ENCODE measurements at places on chromosomes 16 and 17.

- no peak for DNase-seq
Measured at GRCh38 chr16:84278968-84279367, 15.7 kb upstream of the WFDC1 start.

- no peak for DNase-seq
Measured at GRCh38 chr17:51805185-51805584, 353.3 kb downstream of the CA10 start.

- no peak for DNase-seq
Measured at GRCh38 chr16:9012848-9013507, 49.3 kb upstream of the USP7 start.

- no peak for DNase-seq
Measured at GRCh38 chr17:10036511-10037061, 131.5 kb upstream of the RCVRN start.

GRCh38 chr16:50088302-50088701 is 22.5 kb downstream of the HEATR3 start:
- no peak for DNase-seq

GRCh38 chr16:54090602-54091001 is 196.0 kb downstream of the IRX3 start:
- DNase-seq = no peak

GRCh38 chr17:41730479-41730878 is 4.0 kb downstream of the HAP1 start:
- no peak for DNase-seq

DNA sequence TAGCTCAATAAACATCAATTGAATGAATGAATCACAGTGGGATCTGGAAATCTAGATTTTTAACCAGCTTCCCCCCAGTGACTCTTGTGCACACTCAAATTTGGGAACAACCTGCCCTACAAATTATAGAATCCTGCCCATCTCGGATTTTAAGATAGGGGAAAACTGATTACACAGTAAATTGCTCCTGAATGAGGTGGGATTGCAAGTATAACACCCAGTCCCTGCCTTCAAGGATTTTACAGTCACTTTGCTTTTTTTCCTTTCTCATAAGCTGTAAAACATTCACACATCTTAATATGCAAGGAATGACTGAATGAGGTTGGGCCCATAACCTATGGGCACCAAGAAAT is 48.5 kb downstream of the TEKT5 start:
- no peak for DNase-seq

GRCh38 chr16:15856901-15857698 is at the start of gene MYH11:
TSS of gene MYH11 (minus strand) at chr16:15857028. CDS start at chr16:15838252, 18,776 bp downstream.
- DNase-seq = no peak

GRCh38 chr16:9031107-9031506 is 60.3 kb upstream of the HAPSTR1 start:
- no peak for DNase-seq

DNA sequence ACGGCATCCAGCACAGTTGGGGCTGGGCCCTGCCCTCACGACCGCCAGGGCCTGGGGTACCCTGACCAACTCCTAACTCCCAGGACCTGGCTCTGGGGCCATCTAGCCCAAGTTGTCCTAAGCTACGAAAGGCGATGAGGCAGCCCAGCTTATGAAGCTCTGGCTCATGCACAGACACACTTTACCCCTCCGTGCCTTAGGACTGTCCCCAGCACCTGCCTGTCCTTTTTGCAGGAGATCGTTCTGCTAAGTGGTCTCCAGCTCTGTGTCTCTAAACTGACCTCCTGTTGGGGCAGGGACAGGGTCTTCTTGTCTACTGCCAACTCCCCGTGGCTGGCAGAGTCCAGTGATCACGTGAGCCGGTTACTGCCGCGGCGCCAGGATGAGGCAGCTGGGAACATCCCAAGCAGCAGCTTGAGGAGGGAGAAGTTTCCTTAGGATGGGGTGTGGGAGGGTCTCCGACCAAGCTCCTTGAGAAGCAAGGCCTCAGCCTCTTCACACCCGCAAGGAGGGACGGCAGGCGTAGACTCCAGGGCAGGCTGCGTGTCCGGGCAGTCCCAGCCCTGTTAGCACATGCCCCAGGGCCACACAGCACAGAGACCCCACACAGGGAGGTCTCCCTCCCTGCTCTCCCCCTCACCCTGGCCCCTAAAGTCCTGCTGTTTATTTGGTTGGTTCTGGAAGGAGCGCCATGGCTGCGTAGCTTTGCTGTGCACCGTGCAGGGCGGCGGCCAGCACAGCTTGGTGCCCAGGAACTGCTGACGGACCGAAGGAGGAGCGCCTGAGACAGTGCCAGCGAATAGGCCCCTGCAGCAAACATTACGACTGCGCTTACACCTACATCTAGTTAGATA is 16.4 kb upstream of the METRNL start:
- no peak for DNase-seq

DNA sequence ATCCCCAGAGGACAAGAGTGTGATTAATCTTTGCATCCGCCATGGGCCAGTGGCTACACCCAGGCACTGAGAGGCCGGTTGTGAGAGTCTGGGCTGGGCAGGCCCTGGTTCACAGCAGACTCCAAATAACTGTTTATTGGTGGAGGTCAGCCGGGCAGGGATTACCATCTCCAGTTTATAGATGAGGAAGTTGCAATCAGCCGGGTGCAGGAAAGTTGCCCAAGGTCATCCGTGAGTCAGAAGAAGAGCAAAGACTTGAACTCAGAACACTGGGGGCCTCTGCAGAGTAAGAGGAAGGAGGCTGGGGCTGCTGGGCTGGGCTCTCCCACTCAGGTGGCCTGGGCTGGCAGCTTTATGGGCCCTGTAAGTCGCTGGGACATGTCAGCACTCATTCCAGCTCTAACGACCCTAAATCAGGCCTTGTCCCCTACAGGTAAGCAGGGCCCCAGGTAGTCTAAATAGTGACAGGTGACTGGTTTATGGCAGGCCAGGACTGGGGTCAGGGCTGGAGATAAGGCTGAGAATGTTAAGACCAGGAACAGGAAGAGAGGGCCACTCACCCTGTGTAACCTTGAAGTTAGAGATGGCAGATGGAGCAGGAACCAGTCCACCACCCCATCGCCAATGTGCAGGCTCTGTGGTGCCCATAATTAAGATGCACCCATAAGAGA is 2.1 kb upstream of the CA4 start:
- DNase-seq = no peak

GRCh38 chr17:78138204-78139060 is 7.8 kb upstream of the C17orf99 start:
- DNase-seq = no peak

GRCh38 chr17:42018988-42019387 is 902 bp upstream of the NKIRAS2 start:
- DNase-seq = no peak

DNA sequence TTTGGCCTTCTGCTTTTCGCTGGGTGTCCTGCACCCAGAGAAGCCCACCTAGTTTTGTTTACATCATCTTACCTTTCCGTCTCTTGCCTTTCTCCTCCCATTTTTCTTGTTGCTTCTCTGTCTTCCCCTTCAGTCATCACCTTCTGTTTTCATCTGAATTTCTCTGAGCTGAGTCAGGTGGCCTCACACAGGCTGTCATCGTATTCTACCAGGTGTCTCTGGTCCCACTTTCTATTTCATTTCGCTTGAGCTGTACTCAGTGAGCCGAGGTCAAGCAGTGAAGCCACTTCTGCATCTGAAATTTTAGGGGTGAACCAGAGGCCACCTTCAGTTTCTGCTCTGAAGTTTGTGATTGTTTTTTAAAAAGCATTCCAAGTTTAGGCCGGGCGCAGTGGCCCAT is 9.7 kb downstream of the CRAMP1 start:
- no peak for DNase-seq

DNA sequence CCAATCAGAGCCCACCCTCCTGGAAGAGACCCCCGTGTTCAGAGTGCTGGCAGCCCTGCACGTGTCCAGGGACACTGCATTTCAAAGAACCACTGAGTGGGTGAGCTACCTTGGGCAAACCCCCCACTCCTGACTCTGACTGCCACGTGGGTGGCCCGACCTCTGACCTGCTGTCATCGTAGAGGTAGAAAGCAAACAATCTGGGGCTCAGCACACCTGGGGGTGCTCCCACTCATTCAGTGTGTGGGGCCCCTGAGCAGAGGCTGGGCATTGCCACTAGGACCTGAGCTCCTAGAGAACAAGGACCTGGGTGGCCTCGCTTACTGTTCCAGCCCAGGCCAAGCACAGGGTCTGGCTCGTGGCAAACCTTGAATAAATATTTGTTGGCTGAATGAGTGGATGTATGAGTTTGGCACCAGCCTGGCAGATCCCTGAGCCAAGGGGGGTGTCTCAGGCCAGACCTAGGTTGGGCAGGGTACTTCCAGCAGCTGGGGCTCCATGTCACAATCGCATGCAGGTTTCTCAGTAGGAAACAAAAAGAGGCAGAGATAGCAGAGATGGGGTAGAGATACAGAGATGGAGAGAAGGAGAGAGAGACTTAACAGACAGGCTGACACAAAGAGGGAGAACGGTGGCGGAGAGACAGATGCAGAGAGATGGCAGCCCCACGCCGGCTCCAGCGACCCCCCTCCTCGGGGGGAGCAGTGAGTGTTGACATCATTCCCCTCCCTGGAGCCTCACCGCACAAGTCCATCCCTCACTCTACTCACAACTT is 5.4 kb upstream of the DRC7 start:
- no peak for DNase-seq

GRCh38 chr17:64099543-64099942 is 30.4 kb downstream of the ERN1 start:
- DNase-seq = no peak

- DNase-seq = peak; percentile 2
Measured at GRCh38 chr16:14028202-14028601, 42.9 kb upstream of the MRTFB start.

DNA sequence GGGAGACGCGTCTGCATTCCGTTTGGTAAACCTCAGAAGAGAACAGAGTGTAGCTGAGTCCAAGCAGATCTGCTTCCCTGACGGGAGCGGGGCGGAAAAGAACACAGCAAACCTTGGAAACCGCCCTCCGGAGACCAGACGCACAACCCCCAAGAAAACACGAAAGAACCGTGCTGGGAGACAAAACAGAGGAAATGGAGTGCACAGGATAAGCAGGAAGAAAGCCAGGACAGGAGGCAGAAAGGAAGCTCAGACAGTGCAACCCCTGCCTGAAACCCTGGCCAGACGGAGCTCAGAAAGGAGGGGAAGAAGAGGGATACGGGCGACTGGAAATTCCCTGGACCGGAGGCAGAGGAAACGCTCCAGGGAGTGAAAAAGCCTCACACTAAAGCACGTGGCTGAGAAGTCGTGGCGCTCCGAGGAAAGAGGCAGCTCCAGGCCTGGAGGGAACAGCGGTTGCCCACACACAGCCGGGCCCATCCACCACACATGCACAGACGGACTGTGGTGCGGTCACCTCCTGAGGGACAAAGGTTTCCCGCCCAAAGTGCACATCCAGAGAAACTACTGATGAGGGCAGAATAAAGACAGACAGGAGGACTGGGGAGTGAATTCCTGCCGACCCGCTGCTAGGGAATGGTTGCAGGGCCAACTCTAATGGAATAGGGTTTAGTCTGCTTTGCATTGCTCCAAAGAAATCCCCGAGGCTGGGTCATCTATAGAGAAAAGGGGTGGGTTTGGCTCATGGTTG is 10.2 kb downstream of the DPEP1 start:
- DNase-seq = no peak

DNA sequence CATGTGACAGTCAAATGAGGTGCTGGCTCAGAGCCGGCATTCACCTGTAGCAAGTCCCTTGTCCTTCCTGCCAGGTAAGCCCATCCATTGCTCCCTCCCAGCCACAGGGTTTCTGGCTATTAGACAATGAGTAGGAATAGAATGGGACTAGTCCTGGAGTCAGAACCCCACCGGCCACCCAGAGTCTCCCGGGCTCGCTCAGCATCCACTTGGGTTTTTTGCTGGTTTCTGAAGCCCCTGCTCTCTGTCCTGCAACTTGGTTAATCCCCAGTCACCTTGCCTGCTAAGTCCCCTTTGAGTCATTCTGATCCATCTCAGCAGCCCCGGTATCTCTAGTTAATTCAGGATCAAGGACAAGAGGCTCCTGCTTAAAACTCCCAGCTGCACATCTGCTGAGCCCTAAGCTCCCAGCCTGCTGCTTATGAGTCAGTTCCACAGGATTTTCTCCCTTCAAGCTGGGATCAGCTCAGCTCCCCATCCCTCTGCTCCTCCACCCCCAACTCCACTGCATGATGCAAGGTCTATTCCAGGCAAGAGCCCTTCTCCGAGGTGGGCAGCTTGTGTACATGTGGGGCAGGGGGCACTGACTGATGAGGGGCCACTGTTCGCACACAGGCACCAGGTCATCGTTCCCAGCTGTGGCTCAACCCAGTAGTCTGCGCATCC is 19.9 kb upstream of the MRPS23 start:
- no peak for DNase-seq

DNA sequence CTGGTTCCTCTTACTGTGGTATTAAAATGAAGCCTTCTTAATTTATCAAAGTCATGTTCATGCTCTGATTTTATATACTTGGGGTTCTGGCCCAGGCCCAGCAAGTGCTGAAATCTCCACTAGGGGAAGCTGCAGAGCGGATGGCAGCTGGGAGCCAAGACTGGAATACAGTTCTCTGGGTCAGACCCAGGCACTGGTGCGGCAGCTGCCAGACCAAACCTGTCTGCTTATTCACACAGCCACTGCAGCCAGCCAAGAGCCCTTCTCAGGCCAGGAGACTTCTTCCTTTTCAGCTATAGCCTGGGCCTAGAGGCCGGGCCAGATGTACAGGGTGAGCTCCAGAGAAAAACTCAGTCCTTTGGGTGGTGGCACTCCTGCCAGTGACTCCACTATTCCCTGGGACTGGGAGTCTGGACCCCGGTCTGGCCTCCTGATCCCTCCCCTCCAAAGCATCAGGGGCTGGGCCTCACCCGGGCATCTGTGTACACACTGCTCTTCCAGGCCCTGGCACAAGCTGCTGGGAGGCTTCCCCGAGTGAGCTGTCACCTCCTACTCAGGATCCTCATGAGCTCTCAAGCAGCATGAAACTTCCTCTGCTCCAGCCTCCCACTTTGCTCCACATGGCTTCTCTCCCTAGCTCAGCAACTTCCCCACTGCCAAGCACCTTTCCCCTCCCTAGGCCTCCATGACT is 24.4 kb downstream of the ATP6V0D1 start:
- no peak for DNase-seq
